ENCODE measurements at places on chromosomes 1 and 21.

- DNase-seq: no peak
Observed at GRCh38 chr1:182672487-182672836, 11.9 kb downstream of the RGS8 start.

DNA sequence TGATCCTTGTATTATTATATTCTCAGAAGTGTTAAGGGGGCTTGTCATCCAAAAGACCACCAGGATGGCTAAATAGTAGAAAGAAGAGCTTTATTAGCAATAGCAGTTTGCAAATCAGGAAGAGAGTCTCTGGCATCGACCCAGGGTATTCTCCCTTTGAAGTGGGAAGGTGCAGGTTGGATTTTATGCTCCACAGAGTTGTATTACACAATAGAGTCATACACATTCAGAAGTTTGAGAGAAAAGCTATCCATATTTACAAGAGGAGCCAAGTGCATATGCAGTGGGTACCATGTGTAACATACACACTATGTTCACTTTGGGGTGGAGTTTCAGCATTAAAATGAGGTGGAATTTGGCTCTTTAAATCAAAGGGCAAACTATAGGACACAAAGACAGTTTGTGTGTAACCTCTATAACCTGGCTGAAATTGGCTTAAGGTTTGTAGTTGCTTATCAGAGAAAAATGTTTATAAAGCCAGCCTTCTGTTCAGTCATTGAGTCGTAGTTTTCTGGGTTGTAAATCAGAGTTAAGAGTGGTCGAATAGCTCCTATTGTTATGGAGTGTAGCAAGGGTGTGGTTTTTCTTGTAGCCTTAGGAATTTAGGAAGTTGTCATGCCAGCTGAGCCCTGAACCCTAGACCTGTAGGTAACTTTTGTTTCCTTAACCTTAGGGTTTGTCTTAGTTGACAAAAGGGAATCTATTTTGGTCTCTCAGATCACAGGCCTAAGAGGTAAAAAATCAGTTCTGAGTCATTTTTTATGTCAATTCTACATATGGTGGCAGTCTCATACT is 125.3 kb downstream of the DNM3 start:
- no peak for DNase-seq

GRCh38 chr1:234893725-234894630 is 234.7 kb downstream of the TOMM20 start:
- peak; percentile 70 for DNase-seq

- DNase-seq: no peak
Observed at GRCh38 chr1:118826669-118827068, 161.5 kb downstream of the TBX15 start.

GRCh38 chr21:39712976-39713375 is 32.0 kb upstream of the IGSF5 start:
- no peak for DNase-seq

DNA sequence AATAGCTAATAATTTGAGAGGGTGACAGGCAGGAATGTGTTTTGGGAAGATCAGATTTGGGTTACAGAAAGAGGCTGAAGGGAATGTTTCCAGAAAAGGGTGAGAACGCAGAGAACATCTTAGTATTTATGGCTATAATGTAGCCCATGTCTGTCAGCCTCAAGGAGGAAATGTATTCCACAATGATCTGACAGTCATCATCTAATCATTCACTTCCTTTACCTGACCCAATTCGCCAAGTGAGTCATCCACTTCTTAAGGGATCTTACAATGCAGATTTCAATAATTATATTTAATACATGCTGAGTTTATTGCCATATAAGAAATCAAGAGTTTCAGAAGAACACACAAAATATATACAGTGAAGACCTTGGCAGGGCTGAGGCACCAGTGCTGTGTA is 10.8 kb downstream of the TRIM45 start:
- no peak for DNase-seq

GRCh38 chr1:191618181-191618580 is 540.1 kb upstream of the RGS18 start:
- no peak for DNase-seq

DNA sequence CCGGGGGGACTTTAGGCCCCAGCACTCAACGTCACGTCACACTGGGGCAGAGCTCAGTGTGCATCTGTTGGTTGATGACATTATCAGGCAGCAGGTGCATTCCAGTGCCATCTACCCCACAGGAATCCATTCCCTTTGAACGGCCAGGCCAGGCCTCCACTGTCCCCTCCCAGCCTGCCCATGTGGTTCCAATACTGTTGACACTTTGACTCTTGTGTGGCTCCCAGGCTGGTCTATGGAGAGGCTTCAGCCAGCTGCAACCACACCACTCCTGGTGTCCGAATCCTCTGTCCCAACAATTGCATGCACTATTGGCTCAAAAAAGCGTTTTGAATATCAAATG is 92.0 kb upstream of the SIM2 start:
- no peak for DNase-seq

DNA sequence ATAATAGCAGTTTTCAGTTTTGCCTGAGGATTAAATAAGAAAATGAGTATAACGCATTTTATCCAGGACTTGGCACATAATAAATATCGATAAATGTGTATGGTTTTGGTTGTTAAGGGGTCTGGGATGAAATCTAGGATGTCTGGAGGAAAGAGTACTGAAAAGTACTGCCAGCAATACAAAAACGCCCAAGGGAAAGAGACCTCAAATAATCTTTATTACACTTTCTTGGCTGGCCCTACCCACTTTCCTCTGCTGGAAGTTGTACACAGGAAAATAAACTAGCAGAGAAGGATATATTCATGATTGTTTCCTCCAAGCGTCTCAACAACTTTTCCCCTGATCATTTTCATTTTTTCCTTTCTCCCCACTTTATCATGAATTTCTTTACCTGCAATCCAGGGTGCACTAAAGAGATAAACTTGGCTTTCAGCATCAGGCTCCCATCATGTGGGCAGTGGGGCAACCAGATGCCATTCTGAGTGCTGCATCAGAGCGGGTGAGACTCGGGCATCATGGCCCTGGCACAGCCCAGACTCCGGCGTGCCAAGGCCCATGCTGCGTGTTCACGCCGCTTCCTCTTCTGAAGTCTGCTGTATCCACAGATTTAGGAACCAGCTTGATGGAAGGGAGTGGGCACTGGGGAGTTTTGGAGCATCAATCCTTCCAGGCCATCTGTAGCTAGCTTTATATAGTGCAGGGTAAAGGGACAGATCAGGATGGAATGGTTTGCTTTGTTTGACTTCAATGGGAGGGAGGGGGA is 35.8 kb upstream of the PLXNA2 start:
- no peak for DNase-seq

GRCh38 chr1:201528631-201529252 is 10.2 kb upstream of the NAV1 start:
- no peak for DNase-seq

DNA sequence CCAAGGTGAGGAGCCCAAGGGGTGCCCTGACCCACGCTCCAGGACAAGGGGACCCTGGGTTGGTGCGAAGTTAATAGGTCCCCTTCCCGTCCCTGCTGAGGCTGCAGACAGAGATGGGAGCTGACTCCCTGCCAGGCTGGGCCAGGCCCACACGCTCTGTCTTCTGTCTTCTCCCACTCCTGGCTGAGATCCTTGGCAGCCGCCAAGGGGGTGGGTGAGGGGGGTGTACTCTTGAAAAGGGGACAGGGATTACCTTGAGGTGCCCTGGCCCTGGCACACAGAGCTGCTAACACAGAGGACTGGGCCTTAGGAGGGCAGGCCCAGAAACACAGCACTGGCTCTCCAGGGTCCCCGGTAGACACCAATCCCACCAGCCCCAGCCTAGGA is 11.0 kb upstream of the CTRC start:
- no peak for DNase-seq

- no peak for DNase-seq
Observed at GRCh38 chr21:18273400-18273799, 28.8 kb downstream of the CHODL start.

DNA sequence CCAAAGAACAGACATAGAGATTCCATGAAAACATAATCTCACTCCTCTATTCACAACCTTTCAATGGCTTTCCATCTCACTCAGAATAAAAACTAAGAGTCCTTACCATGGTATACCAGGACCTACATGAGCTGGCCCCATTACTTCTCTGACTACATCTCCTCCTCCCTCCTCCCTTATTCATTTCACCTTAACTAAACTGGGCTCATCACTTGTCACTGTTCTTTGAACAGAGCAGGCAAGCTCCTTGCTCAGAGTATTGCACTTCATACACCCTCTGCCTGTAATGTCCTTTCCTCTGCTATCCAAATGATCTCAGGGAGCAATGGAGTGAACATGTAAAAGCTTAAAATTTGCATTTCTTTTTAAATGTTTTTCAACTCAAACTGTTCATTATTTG is 142.0 kb downstream of the MRPL39 start:
- DNase-seq: no peak

- DNase-seq: no peak
Observed at GRCh38 chr1:177897281-177897997, 72.4 kb downstream of the SEC16B start.

GRCh38 chr21:45476582-45476981 is 65.7 kb downstream of the SLC19A1 start:
- no peak for DNase-seq

- no peak for DNase-seq
Observed at GRCh38 chr1:121483234-121483633, 298.5 kb downstream of the SRGAP2C start.

GRCh38 chr1:24551960-24552571 is 3.8 kb upstream of the NCMAP start:
- no peak for DNase-seq

DNA sequence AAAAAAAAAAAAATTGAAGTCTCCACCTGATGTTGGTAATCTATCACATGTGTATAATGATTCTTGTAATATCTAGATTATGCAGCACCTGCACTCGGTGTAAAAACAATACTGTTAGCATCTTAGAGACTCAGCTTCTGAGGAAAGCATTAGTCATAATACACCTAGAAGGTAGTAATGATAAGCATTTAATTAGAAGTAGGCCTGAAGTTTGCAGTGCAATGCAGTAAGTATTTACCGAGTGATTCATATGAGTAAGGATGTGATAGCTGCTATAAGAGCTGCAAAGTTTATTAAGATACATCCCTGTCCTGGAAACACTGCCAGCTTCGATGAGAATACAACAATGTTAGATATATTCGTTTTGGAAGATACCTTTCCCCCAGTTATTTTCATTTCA is 196.4 kb downstream of the GREM2 start:
- no peak for DNase-seq

DNA sequence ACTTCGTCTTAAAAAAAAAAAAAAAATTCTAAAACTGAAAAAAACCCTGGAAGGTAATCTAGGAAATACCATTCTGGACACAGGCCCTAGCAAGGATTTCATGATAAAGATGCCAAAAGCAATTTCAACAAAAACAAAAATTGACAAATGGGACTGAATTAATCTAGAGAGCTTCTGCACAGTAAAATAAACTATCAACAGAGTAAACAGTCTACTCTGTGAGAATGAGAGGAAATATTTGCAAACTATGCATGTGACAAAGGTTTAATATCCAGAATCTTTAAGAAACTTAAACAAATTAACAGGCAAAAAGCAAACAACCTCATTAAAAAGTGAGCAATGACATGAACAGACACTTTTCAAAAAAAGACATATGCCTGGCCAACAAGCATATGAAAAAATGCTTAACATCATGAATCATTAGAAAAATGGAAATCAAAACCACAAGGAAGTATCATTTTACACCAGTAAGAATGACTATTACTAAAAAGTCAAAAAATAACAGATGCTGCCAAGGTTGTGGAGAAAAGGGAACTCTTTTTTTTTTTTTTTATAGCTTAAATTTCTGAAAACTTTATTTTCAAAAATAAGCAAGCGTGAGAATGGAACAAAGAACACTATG is 29.4 kb upstream of the RNPC3 start:
- DNase-seq: no peak

- no peak for DNase-seq
Observed at GRCh38 chr1:101849356-101849755, 147.4 kb downstream of the OLFM3 start.

- DNase-seq: no peak
Observed at GRCh38 chr1:233442026-233442780, 114.7 kb downstream of the MAP3K21 start.

- no peak for DNase-seq
Observed at GRCh38 chr1:184212649-184213314, 161.3 kb downstream of the TSEN15 start.

DNA sequence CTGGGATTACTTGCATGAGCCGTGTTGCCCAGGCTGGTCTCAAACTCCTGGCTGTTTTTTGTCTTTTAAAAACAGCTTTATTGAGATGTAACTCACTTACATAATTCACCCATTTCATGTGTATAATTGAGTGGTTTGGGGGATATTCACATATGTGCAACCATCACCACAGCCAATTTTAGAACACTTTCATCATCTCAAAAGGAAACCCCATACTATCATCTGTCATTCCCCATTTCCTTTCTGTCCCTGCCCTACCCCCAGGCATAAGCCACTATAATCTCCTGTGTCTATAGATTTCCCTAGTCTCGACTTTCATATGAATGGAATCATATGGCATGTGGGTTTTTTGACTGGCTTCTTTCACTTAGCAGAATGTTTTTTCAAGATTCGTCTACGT is 43.3 kb downstream of the GPR137B start:
- no peak for DNase-seq

GRCh38 chr1:214970016-214970415 is 112.5 kb upstream of the KCNK2 start:
- no peak for DNase-seq

DNA sequence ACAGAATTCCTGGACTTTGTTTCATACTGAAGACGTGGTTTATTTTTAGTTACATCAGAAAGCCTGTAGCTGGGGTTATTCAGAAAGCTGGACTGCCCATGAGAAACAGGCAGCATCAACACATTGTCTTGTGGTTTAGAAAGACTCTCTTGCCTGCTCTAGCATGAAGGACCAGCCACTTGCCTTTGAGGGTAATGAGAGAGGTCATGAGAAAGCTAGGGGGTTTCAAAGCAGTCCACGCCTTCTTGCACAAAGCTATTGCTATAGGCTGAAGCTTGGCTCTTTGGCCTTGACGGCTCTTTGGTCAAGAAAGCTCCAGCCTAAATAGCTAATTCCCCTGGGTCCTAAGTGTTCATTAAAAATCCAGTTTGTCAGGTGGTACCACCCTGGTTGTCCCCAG is 208.1 kb downstream of the PRDM2 start:
- DNase-seq: no peak

- DNase-seq: no peak
Observed at GRCh38 chr1:53026254-53026653, 35.8 kb upstream of the PODN start.

- no peak for DNase-seq
Observed at GRCh38 chr1:92599184-92599583, 112.5 kb upstream of the GFI1 start.

GRCh38 chr1:56399326-56399725 is 180.0 kb downstream of the PLPP3 start:
- DNase-seq: no peak

GRCh38 chr1:2248127-2248826 is 20.2 kb downstream of the SKI start:
- DNase-seq: no peak

- DNase-seq: no peak
Observed at GRCh38 chr1:15036101-15036500, 117.4 kb upstream of the TMEM51 start.
